ENCODE measurements at places on chromosomes 12 and 14. TPM values are rescaled to one million over a fixed set of nuclear protein-coding genes. Genes with fewer than 3 reads are reported as not detected.

The PTPN6 gene
- total RNA-seq: 1.2 TPM

The FSCB gene
- not detected for total RNA-seq

The FOXG1 gene
- not detected for total RNA-seq

The FAIM2 gene
- total RNA-seq: not detected

The SERPINA1 gene
- total RNA-seq: not detected

The COX8C gene
- total RNA-seq: not detected

The CSRNP2 gene
- total RNA-seq: 19.2 TPM

The TBC1D30 gene
- 24.4 TPM for total RNA-seq

The MYF6 gene
- not detected for total RNA-seq

The IL22 gene
- not detected for total RNA-seq

The CLEC6A gene
- not detected for total RNA-seq

The LRRC10 gene
- total RNA-seq: not detected

The ZNF605 gene
- 1.5 TPM for total RNA-seq

The FGD4 gene
- total RNA-seq: 22.5 TPM

The CYP46A1 gene
- 0.15 TPM for total RNA-seq

The ASB2 gene
- total RNA-seq: 0.10 TPM

The RNASE7 gene
- total RNA-seq: not detected

The PPFIBP1 gene
- 99.8 TPM for total RNA-seq

The LAG3 gene
- total RNA-seq: not detected

The TEX22 gene
- total RNA-seq: not detected

The TAS2R8 gene
- total RNA-seq: not detected

The HAL gene
- total RNA-seq: not detected

The CBX5 gene
- total RNA-seq: 40.4 TPM

The COQ5 gene
- total RNA-seq: 34.0 TPM

The LRRC43 gene
- 2.6 TPM for total RNA-seq

The WIF1 gene
- not detected for total RNA-seq

The A2ML1 gene
- total RNA-seq: not detected

The CLEC4A gene
- not detected for total RNA-seq

The KRT78 gene
- total RNA-seq: not detected

The ARHGEF25 gene
- 0.07 TPM for total RNA-seq

The NELL2 gene
- not detected for total RNA-seq

The NGB gene
- total RNA-seq: not detected

The BCL11B gene
- total RNA-seq: not detected

The ZFHX2 gene
- 0.69 TPM for total RNA-seq

The CTSG gene
- total RNA-seq: not detected

Measured in mammary microvascular endothelial cell (primary cell).